ENCODE measurements at places on chromosomes 1 and 21. TPM values are rescaled to one million over a fixed set of nuclear protein-coding genes. Genes with fewer than 3 reads are reported as not detected.
A peak's percentile ranks its signal among the peaks of the same experiment; 100 is the strongest.

DNA sequence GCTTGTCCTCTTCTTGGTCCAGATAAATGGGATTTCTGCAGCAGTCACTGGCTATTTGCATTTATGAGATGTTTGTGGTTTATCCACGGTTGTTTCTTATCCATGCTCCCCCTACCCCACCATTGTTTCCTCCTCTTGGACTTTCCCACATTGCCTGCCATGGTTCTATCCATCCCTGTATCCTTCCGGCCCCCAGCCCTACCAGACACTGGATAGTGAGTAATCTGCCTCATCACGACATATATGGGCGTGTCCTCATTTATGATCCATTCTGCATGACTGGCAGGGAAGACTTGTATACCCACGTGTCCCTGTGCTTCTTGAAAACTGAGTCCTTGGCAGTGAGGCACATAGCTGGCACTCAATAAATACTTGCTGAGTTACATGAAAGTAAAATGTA, 40.1 kb downstream of the CACNA1S start:
- DNase-seq: no peak

- no peak for DNase-seq
Observed at GRCh38 chr1:42154685-42155084, 1.5 kb downstream of the GUCA2B start.

The PTGFRN gene
- 41.5 TPM for total RNA-seq

The CGN gene
- total RNA-seq: 12.4 TPM

DNA sequence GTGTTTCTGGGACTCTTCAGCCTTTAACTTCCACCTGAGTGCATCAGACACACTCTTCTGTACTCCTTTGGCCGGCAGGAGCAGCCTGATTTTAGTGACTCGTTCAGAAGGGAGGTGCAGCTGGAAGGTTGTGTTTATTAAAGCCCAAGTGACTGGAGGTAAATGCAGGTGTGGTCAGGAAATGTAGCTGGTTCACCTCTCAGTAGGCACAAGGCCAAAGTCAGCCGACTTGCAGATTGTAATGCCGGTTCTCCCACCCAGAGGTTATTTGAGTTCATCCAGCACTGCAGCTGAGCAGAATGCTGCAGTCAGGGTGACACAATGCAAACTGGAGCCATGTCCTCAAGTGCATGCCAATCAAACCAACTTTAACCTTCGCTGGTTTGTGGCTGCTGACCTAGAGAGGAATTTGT, 91.5 kb downstream of the SPATA46 start:
- DNase-seq: no peak

The TRAF3IP3 gene
- not detected for total RNA-seq

- no peak for DNase-seq
Observed at GRCh38 chr1:40162753-40163441, 1.7 kb downstream of the RLF start.

The PM20D1 gene
- total RNA-seq: not detected

DNA sequence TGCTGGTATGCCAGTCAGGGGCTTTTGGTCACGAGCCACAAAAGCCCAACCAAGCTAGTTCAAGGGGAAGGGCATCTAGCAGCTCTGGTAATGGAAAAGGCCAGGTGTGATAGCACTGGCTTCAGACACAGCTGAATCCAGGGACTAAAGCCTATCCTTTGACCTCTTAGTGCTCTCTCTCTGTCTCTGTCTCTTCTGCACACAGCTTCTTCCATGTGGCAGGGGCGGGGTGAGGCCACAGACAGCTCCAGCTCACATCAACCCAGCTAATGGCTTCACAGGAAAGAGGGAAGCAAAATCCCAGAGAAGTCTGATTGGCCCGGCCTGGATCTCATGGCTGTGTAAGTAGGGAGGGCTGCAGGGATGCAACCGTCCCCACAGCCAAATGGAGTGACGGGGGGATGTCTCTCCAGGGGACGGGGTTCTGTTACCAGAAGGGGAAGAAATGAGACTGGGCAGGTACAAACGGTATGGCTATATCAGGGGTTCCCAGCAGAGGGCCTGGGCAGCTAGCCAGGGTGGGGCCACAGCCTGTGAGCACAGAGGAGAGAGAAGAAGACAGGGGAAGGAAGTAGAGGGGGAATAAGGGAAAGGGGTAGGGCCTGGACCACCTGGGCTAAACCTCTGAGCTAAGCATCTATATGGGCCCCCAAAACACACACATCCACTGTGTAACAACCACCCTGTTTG, 42.4 kb downstream of the FBXO2 start:
- no peak for DNase-seq

GRCh38 chr1:39407896-39408640, 83.4 kb upstream of the BMP8A start:
- DNase-seq: peak; percentile 52

- no peak for DNase-seq
Observed at GRCh38 chr1:167084757-167085156, 5.4 kb downstream of the GPA33 start.

Measured in neural progenitor cell (in vitro differentiated cells).